ENCODE measurements at places on chromosomes 7 and 10.

GRCh38 chr7:47153058-47153457 is 428.9 kb downstream of the TNS3 start:
- no peak overlapping the region for H3K27ac ChIP-seq
- H3K4me1 ChIP-seq: no peaks in the 10 kb centered on the region
- no peak overlapping the region for H3K4me3 ChIP-seq
- no peak for DNase-seq
- H3K27me3 ChIP-seq: no peaks in the 10 kb centered on the region

DNA sequence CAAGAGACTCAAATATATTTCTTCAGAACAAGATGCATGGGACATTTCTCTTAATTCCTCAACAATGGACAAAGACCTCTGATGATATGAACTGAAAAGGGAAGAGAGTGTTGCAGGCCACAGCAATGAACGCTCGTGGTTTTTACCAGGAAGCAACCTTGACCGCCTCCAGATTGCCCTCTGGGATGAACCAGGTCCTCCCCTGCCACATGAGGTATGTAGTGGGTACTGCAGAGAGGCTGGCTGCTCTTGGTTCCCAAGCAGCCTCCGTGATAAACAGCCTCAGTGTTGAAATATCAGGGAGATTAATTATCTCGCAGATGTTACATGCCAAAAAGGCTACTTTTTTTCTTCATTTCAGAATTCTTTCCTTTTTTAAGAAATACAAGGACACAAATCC is 338.8 kb downstream of the ELMO1 start:
- no peak overlapping the region for H3K27ac ChIP-seq
- no peak overlapping the region for H3K4me3 ChIP-seq
- no peaks in the 10 kb centered on the region for H3K36me3 ChIP-seq
- DNase-seq: no peak
- H3K27me3 ChIP-seq: no peaks in the 10 kb centered on the region

- H3K4me1 ChIP-seq: peaks cover 2% of the 10 kb centered on the region
- no peak for DNase-seq
- H3K36me3 ChIP-seq: 0 out of 2 replicates have a peak, but pooled peaks cover 6% of the 10 kb centered on the region
- no peak overlapping the region for H3K27ac ChIP-seq
- no peaks in the 10 kb centered on the region for H3K27me3 ChIP-seq
Measured at GRCh38 chr7:76048668-76048988, 722 bp downstream of the MDH2 start.

- H3K36me3 ChIP-seq: no peaks in the 10 kb centered on the region
- peaks cover 7% of the 10 kb centered on the region for H3K4me1 ChIP-seq
- no peak overlapping the region for H3K4me3 ChIP-seq
- 0 out of 2 replicates have a peak, but pooled peaks cover 2% of the 10 kb centered on the region for H3K27me3 ChIP-seq
Measured at GRCh38 chr10:10796061-10796773, 221.5 kb upstream of the CELF2 start.

DNA sequence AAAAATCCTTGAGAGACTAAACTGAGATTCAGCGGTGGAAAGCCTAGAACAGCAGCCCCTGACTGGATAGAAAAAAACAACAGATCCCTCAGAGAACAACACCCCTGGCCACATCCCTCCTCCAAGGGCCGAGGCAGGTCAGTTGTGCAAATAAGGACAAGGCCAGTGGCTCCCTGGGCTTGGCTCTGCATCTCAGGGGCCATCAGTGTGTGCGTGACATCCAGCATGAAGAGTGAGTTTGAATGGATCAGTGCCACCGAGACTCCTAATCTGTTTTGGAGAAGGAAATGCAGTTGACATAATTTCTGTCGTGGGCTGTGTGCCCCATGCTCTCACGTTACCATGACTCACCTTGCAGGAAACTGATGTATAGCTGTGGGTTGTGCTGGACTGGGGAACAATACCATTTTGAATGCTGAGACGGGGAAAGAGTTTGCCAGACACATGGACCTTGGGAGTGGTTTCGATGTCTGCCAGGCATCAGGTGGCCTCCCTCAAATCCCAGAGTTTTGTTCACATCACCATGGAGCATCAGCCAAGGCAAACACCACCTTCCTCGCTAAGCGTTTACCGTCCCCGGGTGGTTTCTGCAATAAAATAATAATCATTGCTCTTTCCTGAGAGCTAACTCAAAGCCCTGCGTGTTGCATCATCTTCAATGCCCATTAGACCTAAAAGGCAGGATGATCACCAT is 153.2 kb upstream of the FZD8 start:
- DNase-seq: no peak
- H3K4me3 ChIP-seq: no peak overlapping the region
- H3K4me1 ChIP-seq: no peaks in the 10 kb centered on the region
- no peaks in the 10 kb centered on the region for H3K27me3 ChIP-seq

DNA sequence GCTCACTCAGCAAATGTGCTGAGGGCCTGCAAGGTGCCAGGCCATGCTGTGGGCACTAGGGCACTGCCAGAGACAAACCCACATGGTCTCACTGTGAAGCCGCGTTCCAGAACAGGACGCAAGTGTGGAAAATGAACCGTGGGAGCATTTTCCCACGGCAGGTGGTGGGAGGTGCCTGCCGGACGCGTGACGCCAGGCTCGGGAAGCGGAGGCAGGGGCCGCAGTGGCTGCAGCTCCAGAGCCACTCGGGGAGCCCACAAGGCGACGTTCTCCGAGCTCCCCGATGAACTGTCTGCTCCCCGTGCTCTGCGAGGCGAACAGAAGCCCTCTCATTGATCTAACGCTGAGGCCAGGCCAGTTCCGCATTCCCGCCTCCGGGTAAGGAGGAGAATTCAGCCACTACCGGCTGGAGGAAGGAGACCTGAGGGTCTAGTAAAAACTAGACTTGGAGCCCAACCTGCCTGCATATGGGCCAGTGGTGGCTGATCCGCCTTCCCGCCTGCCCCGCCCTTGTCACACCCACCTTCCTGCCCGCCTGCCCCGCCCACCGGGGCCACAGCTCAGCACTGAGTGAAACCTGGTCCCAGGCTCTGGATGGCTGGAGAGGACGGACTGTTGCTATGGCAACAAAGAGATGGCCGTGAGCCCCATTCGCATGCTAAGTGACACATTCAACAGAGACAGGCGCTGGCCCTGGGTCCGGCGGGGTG is 13.1 kb downstream of the ADGRA1 start:
- peak; percentile 89 for DNase-seq
- H3K27me3 ChIP-seq: no peaks in the 10 kb centered on the region
- peaks cover 12% of the 10 kb centered on the region for H3K4me1 ChIP-seq

DNA sequence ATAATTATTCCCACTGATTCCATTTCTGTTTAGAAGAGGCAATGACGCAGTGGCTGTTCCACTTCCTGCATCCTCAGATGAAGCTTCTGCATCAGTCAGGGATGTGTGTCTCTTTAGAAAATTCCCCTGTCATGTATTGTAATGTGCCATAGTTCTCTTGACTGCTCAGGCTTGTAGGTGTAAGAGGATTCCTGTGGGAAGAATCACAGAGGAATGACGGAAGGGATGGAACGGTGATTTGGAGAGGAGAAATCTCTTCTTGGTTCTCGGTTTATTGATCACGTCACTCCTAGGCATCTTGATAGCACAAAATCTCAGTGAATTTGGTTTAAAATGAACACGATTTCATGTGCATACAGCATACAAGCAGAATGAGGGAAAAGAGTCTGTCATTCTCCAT is 69.8 kb upstream of the PRKCQ start:
- H3K4me1 ChIP-seq: peaks cover 2% of the 10 kb centered on the region
- no peak for DNase-seq
- no peak overlapping the region for H3K4me3 ChIP-seq
- no peaks in the 10 kb centered on the region for H3K36me3 ChIP-seq

DNA sequence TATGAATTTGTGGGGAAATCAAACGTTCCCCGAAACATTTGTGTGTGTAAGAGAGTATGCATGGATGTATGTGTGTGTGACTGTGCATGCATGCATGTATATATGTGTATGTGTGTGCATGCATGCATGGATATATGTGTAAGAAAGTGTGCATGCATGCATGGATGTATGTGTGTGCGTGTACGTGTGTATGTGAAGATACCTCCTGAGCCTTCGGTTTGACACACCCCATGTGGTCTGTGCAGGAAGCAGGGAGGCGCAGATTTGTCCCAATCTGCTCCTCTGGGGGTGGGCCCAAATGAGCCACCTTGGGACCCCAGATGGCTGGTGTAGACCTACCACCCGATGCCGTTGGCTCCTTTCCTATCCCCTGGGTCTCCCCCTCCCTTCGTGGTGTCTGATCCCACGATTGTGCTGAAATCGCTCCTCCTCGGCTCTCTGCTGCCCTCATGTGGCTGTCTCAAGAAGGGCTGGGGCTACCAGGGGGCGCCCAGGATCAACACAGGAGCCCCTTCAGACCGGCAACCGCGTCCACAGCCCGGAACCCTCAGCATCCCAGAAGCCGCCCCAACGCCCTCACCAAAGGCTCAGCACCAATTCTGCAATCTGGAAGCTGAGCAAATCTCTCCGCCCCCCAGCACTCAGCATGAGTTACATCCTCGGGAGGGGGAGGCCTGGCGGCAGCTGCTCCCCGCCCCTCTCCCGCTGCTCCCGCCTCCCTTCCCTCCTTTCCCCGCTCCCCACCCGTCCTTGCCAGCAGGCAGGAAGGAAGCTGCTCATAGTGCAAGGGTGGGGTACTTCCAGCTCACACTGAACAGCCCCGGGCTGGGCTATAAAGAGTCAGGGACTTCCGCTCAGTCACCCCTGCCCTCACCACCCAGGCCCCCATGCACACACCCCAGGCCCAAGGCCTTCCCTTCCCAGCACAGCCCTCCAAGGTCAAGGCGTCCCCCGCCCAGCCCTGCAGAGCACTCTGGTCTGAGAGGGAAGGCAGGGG is 2.3 kb upstream of the NOS3 start:
- H3K36me3 ChIP-seq: no peaks in the 10 kb centered on the region
- peaks cover 7% of the 10 kb centered on the region for H3K4me1 ChIP-seq
- H3K27me3 ChIP-seq: no peaks in the 10 kb centered on the region
- H3K27ac ChIP-seq: no peak overlapping the region

DNA sequence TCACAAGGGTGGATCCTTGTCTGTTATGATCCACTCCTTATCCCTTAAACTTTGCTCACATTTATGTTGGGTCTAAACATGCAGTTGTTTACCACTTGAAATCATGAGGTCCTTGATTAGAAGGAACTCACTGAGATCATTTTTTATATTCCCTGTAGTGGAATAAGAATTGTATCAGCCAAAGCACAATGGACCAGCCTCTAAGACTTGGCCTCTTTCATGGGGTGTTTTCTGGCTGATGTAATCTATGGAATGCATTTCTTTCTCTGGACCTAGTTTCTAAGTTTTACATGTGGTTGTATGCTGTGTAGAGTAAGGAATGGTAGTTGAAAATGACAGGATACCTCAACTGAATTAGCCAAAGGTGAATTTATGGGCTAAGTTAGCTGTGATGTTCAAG is 376.6 kb downstream of the SORCS3 start:
- no peak overlapping the region for H3K27ac ChIP-seq
- no peak for DNase-seq
- no peak overlapping the region for H3K4me3 ChIP-seq
- no peaks in the 10 kb centered on the region for H3K27me3 ChIP-seq

- DNase-seq: no peak
- no peaks in the 10 kb centered on the region for H3K4me1 ChIP-seq
- H3K36me3 ChIP-seq: no peaks in the 10 kb centered on the region
- H3K27ac ChIP-seq: no peak overlapping the region
Measured at GRCh38 chr10:129843702-129844101, 120.4 kb downstream of the EBF3 start.

GRCh38 chr10:2700626-2701305 is 366.6 kb upstream of the PFKP start:
- no peak overlapping the region for H3K27ac ChIP-seq
- no peaks in the 10 kb centered on the region for H3K36me3 ChIP-seq

DNA sequence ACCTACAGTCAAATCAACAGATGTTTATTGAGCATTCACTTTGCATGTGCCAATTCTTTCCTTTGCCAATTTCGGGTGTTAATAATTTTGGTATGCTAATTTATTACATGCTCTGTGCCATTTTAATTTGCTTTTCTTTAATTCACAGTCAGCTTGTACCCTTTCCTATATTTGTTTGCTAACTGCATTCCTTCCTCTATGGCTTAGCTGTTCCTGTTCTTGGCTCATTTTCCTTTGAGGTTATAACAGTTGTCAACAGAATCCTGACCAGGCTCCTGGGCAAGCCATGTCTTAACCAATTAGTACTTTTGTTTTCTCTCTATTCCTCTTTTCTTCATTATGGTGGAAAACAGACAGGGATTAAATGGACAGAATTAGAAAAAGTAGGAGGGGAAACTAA is 73.6 kb upstream of the RPA3 start:
- H3K36me3 ChIP-seq: no peaks in the 10 kb centered on the region
- H3K4me3 ChIP-seq: no peak overlapping the region
- no peak overlapping the region for H3K27ac ChIP-seq
- no peak for DNase-seq
- H3K4me1 ChIP-seq: peaks cover 6% of the 10 kb centered on the region

GRCh38 chr7:127057918-127058317 is 194.8 kb downstream of the GRM8 start:
- H3K4me1 ChIP-seq: no peaks in the 10 kb centered on the region
- H3K27me3 ChIP-seq: no peaks in the 10 kb centered on the region
- no peak for DNase-seq

DNA sequence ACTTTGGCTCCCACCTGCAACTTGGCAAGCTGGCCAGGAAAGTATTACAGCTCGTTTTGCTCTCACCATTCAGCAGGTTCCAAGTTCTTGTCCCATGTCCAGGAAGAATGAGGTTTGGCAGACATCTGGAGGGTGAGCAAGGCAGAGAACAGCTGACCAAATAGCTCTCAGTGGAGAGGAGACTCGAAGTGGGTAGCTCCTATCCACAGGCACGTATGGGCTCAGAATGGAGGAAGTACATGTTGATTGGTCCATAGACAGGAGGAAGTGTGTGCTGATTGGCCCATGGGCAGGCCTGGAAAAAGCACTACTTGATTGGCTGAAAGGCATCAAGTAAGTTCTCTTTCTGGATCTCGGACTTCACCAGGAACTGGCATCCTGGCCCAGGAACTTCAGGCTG is 3.0 kb upstream of the NCAPG2 start:
- no peak overlapping the region for H3K27ac ChIP-seq
- DNase-seq: no peak
- no peak overlapping the region for H3K4me3 ChIP-seq
- H3K4me1 ChIP-seq: 0 out of 2 replicates have a peak, but pooled peaks cover 1% of the 10 kb centered on the region
- H3K36me3 ChIP-seq: no peaks in the 10 kb centered on the region

DNA sequence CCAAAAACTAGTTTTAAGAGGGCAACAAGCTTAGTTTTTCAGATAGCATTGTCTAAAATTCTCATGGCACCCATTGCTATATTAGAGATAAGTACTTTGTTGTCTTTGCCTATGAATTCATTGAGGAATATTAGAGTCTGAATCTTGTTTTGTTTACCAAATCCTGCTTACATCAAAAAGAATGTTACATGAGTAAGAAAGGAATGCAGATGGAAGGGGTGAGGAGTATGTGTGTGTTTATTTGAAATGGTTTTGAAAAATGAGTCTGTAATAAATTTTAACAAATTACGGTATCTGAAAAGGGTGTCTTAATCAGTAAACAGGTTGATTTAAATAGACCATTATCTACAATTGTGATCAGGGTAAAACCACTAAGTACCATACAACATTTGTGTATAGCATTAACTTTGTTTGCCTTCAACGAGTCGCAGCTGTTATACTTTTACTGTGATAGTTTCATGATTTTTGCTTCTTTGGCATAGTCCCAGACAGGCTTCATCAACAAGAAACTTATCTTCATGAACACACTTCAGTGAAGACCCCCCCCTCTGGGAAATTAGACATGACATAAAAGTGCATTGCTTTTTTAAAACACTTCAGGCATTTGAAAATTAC is 1183.9 kb upstream of the C7orf33 start:
- DNase-seq: no peak
- H3K27me3 ChIP-seq: no peaks in the 10 kb centered on the region
- no peaks in the 10 kb centered on the region for H3K36me3 ChIP-seq
- no peak overlapping the region for H3K4me3 ChIP-seq

Data from iPS DF 6.9 (cell line).